Activated naive CD8-positive, alpha-beta T cell treated with anti-CD3 and anti-CD28 coated beads for 36 hours (primary cell): ENCODE measurements at places on chromosomes 3 and 15. TPM values are rescaled to one million over a fixed set of nuclear protein-coding genes. Genes with fewer than 3 reads are reported as not detected.
A peak's percentile ranks its signal among the peaks of the same experiment; 100 is the strongest.

Gene CASR
- not detected for total RNA-seq

- no peak for DNase-seq
Measured at GRCh38 chr15:23518104-23518503, 47.4 kb upstream of the MKRN3 start.

GRCh38 chr15:66931768-66932633 lies 133.4 kb upstream of the SMAD3 start:
- DNase-seq, result no peak

DNA sequence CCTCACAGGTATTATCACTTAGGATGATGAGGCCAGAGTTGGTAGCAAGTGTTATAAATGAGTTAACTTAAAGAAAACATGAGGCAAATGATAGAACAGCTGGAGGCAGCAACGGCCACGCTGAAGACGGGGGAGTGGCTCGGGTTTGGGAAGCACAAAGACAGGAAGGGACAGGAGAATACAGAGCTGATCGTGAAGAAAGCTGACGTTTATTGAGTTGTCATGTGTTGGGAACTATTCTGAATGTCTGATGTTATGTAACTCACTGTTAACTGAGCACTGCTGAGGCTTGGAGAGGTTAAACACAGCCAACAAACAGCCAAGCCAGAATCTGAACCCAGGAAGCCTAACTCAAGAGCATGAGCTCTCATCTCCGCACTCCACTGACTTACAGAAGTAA lies 42.3 kb downstream of the FGD5 start:
- DNase-seq, result no peak

Gene SUSD5
- total RNA-seq, result not detected

- no peak for DNase-seq
Measured at GRCh38 chr3:20103731-20104130, 63.5 kb downstream of the KAT2B start.

DNA sequence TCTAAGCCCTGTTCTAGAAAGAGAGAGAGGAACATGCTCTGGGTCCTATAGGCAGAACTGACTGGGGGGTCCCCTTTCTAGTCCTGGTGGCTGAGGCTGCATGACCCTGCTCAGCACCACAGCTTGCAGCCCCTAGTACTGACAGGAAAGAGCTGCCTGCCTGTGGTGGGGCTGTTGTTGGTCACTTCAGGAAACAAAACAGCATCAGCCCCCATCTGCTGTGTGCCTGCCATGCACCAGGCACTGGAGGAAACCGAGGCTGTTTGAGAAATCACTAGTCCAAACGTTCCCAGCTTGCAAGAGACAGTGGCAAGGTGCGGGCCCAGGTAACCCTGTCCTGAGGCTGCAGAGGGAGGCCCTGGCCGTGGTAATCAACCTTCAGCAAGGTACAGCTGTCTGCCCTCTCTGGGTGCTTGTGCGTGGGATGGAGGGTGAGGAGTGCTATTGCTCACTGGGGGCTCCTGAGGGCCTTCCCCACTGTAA lies 90.6 kb downstream of the IQSEC1 start:
- DNase-seq, result no peak

- no peak for DNase-seq
Measured at GRCh38 chr3:99823723-99824711, 6.4 kb downstream of the CMSS1 start.

- DNase-seq, result no peak
Measured at GRCh38 chr3:149560001-149560400, 85.5 kb downstream of the TM4SF4 start.

- no peak for DNase-seq
Measured at GRCh38 chr15:41825572-41826535, 2.0 kb upstream of the JMJD7 start.

GRCh38 chr3:53696401-53697172 lies 149.6 kb downstream of the CHDH start:
- DNase-seq, result no peak

GRCh38 chr3:23751212-23751723 lies 54.5 kb upstream of the UBE2E1 start:
- DNase-seq, result no peak

GRCh38 chr3:36842275-36842674 lies 77.9 kb upstream of the DCLK3 start:
- no peak for DNase-seq

DNA sequence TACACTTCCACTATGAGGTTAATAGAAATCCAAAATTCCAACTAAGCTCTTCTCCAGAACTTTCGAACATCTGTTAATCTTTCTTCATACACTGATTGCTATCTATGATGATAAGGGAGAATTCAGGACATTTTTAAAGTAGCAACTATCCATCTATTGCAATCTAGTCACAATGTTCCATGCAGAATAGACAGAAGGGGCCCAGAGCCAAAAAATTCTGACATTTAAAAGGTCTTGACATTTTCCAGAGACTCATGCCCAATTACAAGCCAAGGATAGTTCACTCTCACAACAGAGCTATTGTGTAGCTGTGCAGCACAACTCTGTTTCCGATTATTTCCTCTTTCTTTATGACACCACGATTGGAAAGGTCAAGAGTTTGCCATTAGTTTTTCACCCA lies 999.7 kb upstream of the ALCAM start:
- no peak for DNase-seq

DNA sequence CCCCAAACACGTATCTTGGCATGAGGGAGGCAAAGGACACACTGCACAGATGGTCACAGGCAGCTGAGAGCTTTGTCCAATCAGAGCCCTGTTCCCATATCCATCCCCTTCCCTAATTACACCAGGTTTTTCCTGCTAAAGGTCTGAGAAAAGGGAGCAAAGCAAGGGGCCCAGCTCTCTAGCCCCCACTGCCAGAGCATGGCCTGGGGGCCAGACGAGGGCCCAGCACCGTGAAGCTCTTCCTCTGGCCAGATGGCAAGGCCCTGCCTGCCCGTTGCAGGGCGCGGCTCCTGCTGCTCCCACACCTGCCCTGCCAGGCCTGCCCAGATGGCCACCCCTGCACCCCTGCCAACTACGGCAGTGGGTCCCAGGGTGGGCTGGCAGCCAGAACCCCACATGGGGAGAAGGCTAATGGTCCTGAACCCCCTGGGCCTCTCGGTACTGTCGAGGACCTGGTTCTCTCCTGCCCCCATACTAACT lies 3.2 kb downstream of the SHF start:
- DNase-seq, result no peak

DNA sequence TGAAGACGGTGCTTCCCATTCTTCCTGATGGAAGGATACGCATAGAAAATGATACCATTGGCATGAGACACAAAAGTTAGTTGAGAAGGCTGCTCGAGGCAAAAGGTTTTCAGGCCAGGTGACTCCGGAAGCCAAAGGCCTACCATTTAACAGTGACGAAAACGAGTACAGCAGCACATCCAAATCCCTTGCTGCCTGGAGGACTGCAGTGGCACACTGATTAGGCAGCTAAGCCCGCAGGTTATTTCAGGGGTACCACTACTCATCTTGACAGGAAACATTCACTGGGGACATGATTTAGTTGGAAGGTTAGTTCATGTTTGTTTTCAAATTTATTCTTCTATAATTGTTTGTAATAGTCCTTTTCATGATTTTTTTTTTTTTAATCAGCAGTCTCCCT lies 59.9 kb upstream of the BCHE start:
- DNase-seq, result no peak

Gene SLC9C1
- not detected for total RNA-seq

GRCh38 chr3:50003824-50004223 lies 63.9 kb downstream of the RBM6 start:
- no peak for DNase-seq

DNA sequence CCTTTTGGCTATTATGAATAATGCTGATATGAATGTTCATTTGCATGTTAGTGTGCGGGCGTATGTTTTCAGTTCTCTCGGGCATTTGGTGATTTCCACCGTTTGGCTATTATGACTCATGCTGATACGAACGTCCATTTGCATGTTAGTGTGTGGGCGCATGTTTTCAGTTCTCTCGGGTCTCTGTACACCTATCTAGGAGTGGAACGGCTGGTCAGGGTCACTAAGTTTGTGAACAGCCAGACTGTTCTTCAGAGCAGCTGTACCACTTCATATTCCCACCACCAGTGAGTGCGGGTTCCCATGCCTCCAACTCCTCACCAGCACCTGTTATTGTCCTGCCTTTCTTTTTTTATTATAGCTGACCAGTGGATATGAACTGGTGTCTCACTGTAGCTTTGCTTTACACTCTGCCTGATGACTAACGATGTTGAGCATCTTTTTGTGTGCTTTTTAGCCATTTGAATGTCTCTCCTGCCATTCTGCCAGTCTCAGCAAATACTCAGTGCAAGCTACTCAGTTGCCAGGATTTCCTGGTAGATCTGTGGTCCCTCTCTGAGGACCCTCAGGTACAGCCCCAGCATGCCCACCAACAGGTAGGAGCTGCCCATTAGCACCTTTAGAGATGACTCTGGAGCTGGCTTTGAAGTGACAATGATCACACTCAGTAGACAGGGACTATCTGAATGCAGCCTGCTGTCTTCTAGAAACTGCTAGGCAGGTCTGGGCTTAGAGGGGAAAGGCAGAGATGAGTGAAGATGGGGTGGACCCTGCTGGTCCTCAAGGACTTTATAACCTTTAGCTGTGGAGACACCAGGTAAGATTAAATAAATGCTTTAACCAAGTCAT lies 141.1 kb downstream of the XXYLT1 start:
- peak; percentile 55 for DNase-seq

- DNase-seq, result no peak
Measured at GRCh38 chr3:108008931-108009639, 81.7 kb downstream of the CD47 start.

DNA sequence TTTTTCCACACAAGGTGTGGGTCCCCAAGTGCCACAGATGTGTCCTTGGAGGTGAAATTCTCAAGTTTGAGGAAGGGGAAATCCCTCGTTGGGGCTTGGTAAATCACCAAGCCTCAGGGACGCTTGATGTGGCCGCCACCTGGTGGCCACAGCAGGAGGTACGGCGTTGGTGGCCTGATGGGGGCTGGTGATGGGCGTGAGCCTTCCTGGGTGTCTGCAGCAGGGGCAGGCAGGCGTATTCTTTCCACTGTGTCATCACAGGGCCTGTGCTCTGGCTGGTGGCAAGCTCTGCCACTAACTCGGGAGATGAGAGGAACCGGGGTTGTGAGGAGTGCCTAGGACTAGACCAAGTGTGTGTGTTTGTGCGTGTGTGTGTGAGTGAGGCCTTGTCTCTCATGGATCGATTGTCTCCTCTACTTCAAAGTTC lies 4.2 kb downstream of the ACOX2 start:
- DNase-seq, result peak; percentile 87

GRCh38 chr3:182957226-182957625 lies 23.1 kb downstream of the DCUN1D1 start:
- DNase-seq, result no peak

Gene PPP1R14D
- not detected for total RNA-seq

Gene CDHR4
- not detected for total RNA-seq

GRCh38 chr3:58749948-58750347 lies 83.4 kb upstream of the FAM3D start:
- no peak for DNase-seq

Gene LMCD1
- 2.7 TPM for total RNA-seq

- no peak for DNase-seq
Measured at GRCh38 chr3:189466004-189466403, 165.2 kb upstream of the TP63 start.

DNA sequence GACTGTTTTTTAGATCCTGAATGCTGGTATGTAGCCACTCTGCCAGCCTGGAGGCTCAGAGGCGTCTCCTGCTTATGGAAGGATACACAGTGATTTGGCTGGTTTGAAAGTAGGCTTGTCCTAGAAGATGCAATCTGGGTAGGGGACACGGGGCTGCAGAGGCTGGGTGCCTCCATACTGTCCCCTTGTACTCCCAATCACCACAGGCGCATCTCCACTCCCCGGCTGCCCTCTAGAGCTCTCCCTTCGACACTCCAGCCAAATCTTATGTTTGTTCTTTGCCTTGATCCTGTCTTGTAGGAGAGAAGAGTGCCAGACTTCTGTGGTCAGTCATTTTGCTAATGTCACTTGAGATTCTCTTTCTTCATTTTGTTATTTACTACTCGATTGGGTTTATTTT lies 168.8 kb upstream of the THRB start:
- no peak for DNase-seq

- no peak for DNase-seq
Measured at GRCh38 chr3:134917631-134918030, 122.6 kb downstream of the EPHB1 start.

- no peak for DNase-seq
Measured at GRCh38 chr15:98728082-98728810, 79.9 kb downstream of the IGF1R start.

Gene CNTN3
- total RNA-seq, result not detected
